ENCODE measurements at places on chromosomes 2 and 18.

- DNase-seq, result peak; percentile 62
Observed at GRCh38 chr2:145484448-145485097, 964.7 kb upstream of the ZEB2 start.

DNA sequence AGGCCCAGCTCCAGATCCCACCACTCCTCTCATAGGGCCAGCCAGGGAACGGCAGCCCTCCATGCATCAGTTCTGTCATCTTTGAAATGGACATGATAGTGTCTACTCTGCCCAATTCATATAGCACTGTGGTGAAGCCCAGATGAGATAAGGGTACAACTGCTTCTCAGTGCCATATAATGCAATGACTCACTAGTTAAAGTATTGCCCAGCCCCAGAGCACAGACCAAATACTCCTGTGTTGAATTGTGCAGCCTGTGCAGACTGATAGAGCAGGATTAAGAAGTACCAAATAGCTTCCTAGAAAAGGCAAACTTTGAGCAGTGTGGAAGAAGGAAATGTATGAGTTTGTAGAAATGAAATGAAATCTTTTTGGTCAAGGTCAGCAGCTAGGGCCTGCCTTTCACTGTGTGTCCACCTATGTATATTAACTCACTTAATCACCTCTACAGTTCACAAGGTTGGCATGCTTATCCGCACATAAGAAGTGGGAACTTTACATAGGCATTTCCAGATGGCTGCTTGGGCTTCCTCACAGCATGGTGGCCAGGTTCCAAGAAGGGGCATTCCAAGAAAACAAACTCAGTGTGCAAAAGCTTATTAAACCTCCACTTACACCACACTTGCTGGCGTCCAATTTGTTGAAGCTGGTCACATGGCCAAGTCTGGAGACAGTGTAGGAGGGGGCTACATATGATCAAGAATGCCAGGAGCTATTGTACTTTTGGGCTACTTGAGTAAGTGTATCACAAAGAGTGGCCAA, 102.8 kb upstream of the COPS8 start:
- DNase-seq, result peak; percentile 9

- no peak for DNase-seq
Observed at GRCh38 chr18:62758591-62758990, 43.2 kb downstream of the PHLPP1 start.

DNA sequence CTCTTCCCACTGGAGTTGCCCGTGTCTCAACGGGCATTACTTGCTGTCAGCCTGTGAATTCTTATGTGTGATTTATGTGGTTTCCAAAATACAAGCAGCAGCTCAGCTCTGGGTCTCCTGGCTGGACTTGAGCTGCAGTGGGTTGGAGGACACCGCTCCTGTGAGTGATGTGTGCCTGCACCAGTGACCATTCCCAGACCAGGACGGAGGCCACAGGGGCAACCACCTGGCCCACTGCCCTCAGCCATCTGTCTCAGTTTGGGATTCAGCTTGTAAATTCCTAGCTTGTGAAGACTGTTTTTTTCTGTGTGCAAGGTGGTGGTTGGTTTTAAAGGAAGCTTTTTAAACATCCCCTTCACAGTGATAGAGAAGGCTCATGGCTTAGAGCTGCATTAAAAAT, 261.0 kb downstream of the BCL2 start:
- no peak for DNase-seq

DNA sequence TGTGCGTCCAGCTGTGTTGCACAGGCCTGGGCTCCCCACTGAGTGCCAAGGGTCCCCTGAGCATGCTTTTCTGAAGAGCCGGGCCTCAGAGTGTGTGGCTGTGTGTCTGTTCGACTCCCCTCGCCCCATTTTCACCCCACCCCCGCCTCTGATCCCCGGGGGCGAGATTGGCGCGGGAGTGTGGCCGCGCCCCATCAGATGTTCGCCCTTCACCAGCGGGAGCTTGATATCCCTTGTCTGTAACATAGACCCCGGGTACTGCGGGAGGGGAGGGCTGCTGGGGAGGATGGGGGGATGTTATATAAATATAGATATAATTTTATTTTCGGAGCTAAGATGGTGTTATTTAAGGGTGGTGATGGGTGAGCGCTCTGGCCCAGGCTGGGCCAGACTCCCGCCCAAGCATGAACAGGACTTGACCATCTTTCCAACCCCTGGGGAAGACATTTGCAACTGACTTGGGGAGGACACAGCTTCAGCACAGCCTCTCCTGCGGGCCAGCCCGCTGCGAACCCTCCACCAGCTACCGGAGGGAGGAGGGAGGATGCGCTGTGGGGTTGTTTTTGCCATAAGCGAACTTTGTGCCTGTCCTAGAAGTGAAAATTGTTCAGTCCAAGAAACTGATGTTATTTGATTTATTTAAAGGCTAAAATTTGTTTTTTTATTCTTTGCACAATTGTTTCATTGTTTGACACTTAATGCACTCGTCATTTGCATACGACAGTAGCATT, 1.5 kb downstream of the RHOB start:
- peak; percentile 40 for DNase-seq

- DNase-seq, result no peak
Observed at GRCh38 chr2:174300114-174300513, 34.6 kb upstream of the SP9 start.

DNA sequence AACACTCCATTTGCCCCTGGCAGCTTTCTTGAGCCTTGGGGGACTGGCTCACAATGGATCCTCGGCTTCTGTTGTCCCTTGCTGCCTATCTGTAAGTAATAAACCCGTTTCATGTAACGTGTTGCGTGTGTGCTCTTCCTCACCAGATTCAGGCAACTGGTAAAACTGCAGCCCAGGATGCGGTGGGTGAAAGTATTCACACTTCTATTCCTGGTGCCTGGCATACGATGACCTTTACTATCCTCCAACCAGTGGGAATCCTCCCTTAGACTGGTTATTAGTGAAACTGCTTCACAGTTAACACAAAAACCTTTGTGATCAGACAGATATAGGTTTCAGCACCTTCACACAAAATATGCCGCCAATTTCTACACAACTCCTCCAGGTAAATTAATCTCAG, 13.6 kb upstream of the ICA1L start:
- no peak for DNase-seq

DNA sequence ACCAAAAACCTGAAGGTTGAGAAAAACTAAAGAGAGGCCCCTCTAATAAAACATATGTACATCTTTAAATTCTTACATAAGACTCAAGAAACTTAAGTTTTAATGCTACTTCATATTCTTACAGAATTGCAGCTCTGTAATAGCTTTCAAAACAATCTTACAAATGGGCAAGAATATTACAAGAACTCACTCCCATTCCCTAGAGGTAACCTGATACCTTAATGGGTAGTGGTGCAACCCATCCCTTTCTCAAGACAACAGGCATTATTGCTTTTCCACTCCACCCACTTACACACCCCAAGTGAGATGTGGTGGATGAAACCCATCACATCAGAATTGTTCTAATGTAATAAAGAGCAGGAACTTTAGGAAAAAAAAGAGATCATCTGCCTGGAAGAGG, 103.7 kb downstream of the RBMS1 start:
- DNase-seq, result no peak

DNA sequence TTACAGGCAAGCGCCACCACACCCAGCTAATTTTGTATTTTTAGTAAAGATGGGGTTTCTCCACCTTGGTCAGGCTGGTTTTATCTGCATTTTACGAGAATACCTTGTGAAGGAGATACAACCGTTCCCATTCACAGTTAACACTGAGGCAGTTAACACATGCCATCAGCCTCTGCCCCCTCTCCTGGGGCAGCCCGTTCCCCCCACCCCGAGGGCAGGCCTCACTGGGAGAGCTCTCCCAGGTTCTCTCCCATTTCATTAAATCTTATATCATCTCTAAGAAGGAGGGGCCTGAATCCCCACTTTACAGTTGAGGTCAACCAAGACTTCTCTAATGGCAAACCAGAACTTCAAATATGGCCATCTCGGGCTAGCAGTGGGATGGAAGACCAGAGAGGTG, 95.0 kb upstream of the ST3GAL5 start:
- DNase-seq, result no peak

DNA sequence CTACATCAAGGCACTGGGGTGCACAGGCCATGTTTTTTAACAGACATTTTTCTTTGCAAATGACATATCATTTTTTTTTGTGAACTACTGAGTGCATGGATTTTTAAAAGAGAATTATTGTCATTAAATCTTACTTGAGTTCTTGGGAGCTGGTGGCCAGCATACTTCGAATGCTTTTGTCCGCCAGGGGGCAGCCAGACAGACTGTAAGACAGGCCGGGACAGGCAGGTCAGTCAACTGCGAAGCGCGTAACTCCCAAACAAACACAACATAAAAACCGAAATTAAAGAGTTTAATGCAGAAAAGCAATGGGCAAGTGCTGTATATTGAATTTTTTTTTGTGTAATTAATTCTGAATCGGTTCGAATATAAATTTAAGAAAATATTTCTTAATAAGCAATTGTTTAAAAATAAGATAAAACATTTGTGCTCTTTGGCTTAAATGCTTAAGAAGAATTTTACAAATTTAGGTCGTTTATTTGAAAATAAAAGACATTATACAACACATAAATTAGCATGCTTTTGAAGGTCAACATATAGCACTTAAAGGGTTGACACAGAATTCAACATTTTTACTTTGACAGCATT, 142.2 kb upstream of the PXDN start:
- peak; percentile 74 for DNase-seq

- DNase-seq, result no peak
Observed at GRCh38 chr2:237290261-237290660, 123.7 kb downstream of the COL6A3 start.

GRCh38 chr18:77052297-77052982, 80.1 kb downstream of the MBP start:
- no peak for DNase-seq

DNA sequence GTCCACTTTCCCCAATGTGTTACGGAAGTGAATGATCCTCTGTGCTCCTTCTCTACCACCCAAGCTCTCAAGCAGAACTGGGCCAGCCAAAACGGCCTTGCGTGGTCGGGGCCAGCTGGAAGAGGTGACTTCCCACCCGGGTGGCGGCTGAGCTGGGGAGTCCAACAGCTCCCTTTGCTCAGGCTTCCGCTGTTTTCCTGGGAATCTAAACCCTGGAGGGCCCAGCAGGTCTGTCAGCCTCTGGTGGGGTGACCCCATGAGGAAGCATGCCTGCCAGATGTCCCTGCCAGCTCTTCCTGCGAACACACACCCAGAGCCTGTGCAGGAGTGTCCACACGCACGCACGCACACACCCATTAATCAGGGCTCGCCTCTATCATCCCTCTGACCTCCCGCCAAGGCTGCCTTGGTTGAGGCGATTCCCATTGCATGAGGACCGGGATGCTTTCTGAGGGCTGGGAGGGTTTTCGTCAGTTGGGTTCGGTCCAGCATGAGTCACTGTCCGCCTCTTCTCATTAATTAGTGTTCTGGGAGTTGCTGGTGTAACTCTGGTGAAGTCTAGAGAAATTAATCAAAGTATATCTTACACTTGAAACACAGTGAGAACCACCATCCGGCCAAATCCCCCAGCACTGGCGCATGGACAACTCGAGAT, 90.6 kb downstream of the TWIST2 start:
- no peak for DNase-seq

GRCh38 chr2:12416600-12416999, 300.1 kb upstream of the TRIB2 start:
- peak; percentile 20 for DNase-seq

GRCh38 chr2:167875529-167875928, 371.9 kb downstream of the STK39 start:
- no peak for DNase-seq

- DNase-seq, result no peak
Observed at GRCh38 chr2:159225025-159226016, 61.2 kb downstream of the WDSUB1 start.

- DNase-seq, result no peak
Observed at GRCh38 chr2:13770279-13770678, 862.2 kb upstream of the LRATD1 start.

DNA sequence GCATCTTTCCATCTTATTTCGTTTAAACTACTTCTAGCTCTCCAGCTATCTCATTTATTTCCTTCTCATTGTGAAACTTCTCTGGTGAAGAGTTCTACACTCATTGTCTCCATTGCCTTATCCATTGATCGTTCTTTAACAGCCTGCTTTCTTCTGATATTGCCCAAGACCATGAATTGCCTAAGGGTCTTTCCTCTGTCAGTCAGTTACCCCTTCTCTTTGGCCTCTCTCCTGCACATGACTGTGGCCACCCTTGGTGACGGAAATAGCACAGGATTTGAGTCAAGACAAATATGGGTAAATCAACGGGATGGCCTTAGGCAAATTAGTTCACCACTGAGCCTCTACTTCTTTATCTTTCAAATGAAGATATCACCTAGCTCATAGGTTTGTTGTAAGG, 26.6 kb downstream of the NHEJ1 start:
- DNase-seq, result no peak

GRCh38 chr2:147499785-147500184, 345.0 kb upstream of the ACVR2A start:
- peak; percentile 89 for DNase-seq

DNA sequence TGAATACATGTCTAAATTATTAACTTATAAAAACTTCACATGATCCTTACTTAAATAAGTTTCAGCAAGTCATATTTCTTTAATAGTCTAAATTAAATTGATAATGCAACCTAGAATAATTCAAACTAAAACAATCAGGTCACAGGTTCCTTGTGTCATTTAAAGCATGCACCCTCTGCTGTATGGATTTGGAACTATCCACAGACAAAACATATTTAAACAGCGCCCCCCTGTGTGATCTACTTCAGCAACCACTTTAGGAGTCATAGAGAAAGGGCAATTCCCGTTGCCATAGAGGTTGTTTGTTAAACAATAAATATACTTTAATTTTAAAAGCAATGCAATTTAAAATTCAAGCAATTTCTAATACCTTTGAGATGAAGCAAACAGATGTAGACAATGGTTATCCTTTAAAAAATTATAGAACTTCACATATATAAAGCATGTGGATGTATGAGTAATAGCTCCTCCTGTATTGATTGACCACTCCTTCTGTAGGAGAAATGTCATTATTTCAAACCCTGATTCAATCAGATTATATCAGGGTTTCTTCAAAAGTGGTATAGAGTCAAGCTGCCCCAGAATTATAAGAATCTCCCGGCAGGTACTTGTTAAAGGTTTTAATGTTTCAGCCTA, 21.2 kb downstream of the GRB14 start:
- peak; percentile 85 for DNase-seq

DNA sequence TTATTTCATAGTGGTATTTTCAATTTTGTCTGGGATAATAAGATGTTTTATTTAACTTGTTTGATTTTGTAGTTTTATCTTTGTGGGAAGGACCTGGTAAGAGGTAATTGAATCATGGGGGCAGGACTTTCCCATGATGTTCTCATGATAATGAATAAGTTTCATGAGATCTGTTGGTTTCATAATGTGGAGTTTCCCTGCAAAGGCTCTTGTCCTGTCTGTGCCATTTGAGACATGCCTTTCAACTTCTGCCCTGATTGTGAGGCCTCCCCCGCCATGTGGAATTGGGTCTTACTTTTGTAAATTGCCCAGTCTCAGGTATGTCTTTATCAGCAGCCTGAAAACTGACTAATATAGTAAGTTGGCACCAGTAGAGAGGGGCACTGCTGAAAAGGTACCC, 77.8 kb upstream of the ARHGAP15 start:
- no peak for DNase-seq

GRCh38 chr2:234446404-234447076, 50.3 kb downstream of the ARL4C start:
- no peak for DNase-seq
